ENCODE measurements at places on chromosomes 13 and 19.

DNA sequence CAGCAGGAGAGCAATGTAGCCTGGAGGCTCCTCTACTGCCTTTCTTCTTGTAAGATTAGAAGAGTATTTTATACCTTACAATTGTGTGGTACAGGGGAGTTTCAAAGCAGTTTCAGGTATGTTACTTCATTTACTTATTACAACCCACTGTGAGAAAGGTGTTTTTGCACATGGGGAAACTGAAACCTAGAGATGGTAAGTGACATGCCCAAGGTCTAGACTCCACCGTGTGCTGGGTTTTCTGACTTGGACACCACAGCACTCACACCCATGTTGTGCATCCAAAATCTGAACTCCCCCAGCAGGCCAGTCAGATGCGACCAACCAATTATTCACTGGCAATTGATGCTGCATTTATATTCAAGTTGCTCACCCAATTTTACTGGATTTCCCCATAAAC lies 22.8 kb downstream of the ERICH6B start:
- DNase-seq, result no peak

GRCh38 chr13:112674412-112675365 lies 15.1 kb upstream of the ATP11A start:
- DNase-seq, result no peak

GRCh38 chr13:70253411-70253810 lies 145.2 kb upstream of the KLHL1 start:
- DNase-seq, result no peak

- DNase-seq, result no peak
These were observed 15.7 kb downstream of the CAB39L start for GRCh38 chr13:49428041-49428763.

- DNase-seq, result no peak
These were observed 1.3 kb upstream of the AKT2 start for GRCh38 chr19:40286235-40286970.

GRCh38 chr13:87867426-87867825 lies 196.3 kb downstream of the SLITRK5 start:
- no peak for DNase-seq

DNA sequence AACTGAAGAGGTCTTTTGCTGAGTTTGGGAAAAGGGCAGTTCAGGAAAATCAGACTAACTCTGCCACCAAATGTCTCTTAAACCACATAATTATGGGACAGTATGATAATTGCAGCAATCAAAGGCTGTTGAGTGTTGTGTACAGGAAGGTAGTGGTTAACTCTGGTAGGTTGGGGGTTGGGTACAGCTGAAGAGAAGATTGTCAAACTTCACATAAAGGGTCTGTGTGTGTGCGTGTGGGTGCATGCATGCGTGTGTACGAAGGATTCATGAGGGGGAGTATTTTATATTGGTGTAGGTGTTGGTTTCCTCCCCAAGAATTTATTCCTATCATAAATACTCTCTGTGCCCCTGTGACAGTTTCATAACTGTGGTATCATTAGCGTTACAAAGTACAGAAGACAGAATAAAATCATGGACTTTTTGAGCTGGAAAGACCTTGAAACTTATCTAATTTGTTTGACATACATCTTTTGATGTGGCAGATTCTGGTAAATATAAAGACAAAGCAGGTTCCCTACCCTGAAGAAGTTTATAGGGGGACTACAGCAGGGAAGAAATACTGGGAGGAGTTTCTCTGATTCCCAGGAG lies 94.1 kb downstream of the PCCA start:
- DNase-seq, result no peak

DNA sequence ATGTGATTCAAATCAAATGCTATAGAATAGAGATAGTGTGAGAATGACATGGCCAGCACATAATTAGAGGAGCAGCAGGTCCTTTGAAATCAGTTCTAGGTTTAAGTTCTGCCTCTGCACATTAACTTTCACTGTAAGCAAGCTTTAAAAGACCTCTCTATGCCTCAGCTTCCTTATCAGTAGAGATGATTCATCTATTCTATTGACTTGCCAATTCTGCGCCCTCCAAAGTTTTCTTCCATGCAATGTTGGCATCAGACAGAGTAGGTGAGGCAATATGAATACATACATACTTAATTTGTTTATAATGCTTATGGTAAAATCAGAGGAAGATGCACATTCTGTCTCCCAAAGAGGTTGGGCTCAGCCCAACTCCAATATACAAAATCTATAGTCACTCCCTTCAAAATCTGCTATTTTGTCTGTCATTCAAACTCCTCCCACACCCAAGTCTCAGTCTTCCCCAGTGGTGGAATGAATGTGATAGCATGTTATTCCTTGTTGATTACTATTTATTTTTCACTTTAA lies 525.5 kb downstream of the RFC3 start:
- no peak for DNase-seq

DNA sequence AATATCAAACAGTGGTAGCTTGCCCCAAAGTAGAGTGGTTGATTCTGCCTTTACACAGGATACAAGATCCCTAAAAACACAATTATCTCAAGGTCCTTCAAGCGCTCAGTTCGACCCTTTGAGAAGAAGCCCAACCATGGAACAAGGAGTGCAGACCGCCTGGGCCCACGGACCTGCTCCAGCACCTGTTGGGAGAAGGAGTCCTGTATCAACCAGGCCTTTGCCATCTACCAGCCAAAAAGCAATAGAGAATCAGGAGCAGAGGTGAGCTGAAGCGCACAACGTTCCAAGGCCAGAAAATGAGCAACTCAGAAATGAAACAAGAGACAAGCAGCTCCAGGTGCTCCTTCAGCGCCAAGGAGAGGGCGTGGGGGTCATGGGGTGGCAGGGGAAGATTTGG lies 6.3 kb upstream of the LILRB3 start:
- no peak for DNase-seq
